ENCODE measurements at places on chromosomes 11 and 22.

- DNase-seq, result no peak
These were observed 203.7 kb upstream of the MTMR2 start for GRCh38 chr11:96127596-96127959.

GRCh38 chr11:121556937-121557336 is 104.2 kb upstream of the SORL1-AS1 start:
- no peak for DNase-seq

- peak; percentile 16 for DNase-seq
These were observed 451 bp upstream of the HDHD5 start for GRCh38 chr22:17159504-17159951.

DNA sequence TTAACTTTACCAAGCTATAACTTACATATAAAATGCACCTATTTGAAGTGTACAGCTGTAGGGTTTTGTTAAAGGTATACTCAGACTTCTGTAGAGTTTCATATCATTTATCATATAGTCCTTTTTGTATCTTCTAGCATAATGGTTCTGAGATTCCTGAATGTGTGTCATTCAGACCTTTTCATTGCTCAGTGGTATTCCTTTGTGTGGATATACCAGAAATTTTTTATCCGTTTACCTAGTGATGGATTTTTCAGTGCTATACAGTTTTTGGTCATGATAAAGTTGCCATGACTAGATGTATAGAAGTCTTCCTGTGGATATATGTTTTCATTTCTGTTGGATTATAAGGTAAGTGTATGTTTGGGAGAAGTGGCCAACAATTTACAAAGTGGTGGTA is 6.3 kb upstream of the PITPNB start:
- no peak for DNase-seq

GRCh38 chr22:36227396-36227795 is 11.9 kb downstream of the APOL2 start:
- no peak for DNase-seq

- DNase-seq, result no peak
These were observed 77.5 kb upstream of the SEPTIN5 start for GRCh38 chr22:19636696-19637407.

- no peak for DNase-seq
These were observed 13.5 kb upstream of the TUB start for GRCh38 chr11:8067567-8067928.

GRCh38 chr11:124643605-124644425 is 21.2 kb downstream of the TBRG1 start:
- DNase-seq, result no peak

GRCh38 chr11:79082907-79083306 is 357.9 kb downstream of the TENM4 start:
- DNase-seq, result no peak

GRCh38 chr11:117225553-117226170 is 6.2 kb downstream of the PCSK7 start:
- no peak for DNase-seq

GRCh38 chr11:19953909-19954308 is 206.4 kb downstream of the DBX1 start:
- DNase-seq, result no peak

GRCh38 chr11:95231127-95231880 is at the start of gene SESN3:
SESN3 (minus strand) TSS chr11:95231202; CDS start chr11:95230860, 342 bp downstream.
- peak; percentile 99 for DNase-seq

- no peak for DNase-seq
These were observed 463 bp downstream of the TMEM126B start for GRCh38 chr11:85628771-85629341.

GRCh38 chr11:15943418-15944197 is 412.7 kb downstream of the SOX6 start:
- DNase-seq, result no peak

- no peak for DNase-seq
These were observed 48.3 kb upstream of the PICALM start for GRCh38 chr11:86117001-86117711.

DNA sequence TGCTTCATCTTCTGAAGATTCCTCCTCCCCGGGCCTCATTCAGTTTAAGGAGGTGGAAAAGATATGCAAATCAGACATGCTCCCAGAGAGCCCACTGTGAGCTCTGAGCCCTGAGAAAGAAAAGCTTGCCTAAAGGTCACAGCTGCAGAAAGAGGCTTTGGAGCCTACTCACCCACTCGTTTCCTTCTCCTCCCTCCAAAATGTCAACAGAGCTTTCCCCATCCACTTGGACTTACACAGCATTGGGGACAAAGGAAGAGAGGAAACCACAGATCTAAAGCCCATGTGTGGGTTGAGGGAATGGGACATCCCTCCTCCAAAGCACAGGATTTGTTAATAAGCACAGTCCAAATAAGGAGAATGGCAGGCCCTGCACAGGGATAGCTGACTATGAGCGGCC is 158.4 kb downstream of the ETS1 start:
- no peak for DNase-seq

GRCh38 chr11:130023204-130023603 is 20.6 kb upstream of the PRDM10 start:
- DNase-seq, result no peak

DNA sequence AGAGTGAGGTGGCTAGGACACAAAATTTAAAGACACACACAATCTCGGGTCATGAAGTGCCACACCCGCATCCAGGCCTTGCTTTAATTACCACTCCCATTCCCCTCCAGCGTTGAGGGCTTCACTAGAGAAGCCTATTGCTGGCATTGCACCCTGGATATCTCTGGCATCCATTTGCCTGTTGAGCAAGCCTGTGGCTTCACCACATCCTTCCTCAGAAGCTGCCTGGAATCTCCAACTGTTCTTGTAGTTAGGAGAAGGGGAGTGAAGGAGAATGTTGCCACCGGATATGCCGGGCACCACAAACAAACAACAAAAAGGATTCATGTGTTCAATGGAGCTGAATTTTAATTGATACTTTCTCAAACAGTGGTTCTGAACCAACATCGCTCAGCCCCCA is 34.4 kb upstream of the RCN1 start:
- no peak for DNase-seq

GRCh38 chr11:69364921-69365320 is 71.0 kb downstream of the MYEOV start:
- no peak for DNase-seq

DNA sequence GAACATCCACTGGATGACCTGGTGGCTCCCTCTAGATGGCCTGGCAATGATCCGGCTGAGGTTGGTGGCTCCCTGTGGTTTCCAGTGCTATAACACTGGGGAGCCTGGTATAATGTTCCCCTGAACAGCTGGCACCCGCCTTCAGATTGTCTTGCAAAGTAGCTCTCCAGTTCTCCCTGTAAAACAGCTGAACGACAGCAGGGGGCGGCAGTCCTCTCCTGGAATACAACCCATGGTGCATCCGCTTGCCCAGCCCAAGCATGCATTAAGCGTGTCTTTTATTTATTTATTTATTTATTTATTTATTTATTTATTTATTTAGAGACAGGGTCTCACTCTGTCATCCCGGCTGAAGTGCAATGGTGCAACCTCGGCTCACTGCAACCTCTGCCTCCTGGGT is 258.9 kb downstream of the BUD13 start:
- DNase-seq, result no peak

DNA sequence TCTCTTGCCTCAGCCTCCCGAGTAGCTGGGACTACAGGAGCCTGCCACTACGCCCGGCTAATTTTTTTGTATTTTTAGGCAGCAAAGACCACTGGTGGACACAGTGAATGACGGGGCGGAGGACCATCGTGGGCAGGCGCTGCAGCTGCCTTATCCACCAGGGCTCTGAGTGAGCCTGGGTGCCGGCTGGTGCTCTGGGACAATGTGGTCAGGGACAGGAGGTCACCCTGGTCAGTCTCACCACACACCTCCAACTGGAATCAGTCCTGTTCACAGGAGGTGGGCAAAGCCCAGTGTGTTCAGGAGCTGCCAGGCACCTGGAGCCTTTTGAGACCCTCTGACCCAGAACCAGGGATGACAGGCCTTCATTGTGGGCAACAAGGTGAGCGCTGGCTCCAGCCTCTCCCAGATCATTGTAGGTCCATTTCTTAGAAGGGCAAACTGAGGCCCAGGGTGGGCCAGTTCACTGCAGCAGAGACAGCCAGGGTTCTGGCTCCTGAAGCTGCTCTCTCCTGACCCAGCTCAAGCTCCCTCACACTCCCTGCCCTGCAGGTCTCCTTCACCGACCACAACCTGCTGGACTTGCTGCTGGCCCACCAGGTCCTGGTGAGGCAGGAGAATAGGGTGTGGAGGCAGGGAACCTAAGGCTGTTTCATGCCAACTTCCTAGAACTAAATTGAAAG is 15.7 kb upstream of the CABP2 start:
- no peak for DNase-seq
